ENCODE measurements at places on chromosomes 1 and 21. TPM values are rescaled to one million over a fixed set of nuclear protein-coding genes. Genes with fewer than 3 reads are reported as not detected.
A peak's percentile ranks its signal among the peaks of the same experiment; 100 is the strongest.

The HMCN1 gene
- polyA plus RNA-seq = 46.4 TPM

GRCh38 chr1:96306809-96307560, 414.6 kb upstream of the PTBP2 start:
- DNase-seq = no peak

- peak; percentile 23 for DNase-seq
These were observed 1.6 kb downstream of the COL11A1 start for GRCh38 chr1:103106426-103107341.

DNA sequence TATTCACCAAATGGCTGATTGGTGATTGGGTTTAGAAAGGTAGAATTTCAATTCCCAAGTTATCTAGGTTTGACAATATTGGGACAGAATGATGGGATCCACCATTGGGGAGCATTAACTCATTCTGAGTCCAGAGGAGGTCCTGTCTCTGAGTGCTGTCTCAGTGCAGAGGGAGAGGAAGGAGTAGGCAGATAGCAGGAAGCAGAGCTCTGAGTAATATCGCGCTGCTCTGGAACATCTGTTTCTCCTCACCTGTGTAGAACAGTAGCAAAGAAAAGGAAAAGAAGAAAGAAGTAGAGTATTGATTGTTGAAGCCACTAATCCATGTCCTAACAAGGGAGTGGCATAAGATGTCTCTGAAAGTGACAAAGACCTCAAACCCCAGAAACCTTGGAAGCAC, 1657.8 kb downstream of the MRPL39 start:
- DNase-seq = no peak

- DNase-seq = no peak
These were observed 152.2 kb upstream of the C1orf105 start for GRCh38 chr1:172268237-172268636.

Measured in left renal pelvis (tissue), 4 donors.